ENCODE measurements at places on chromosomes 3 and 15.

GRCh38 chr15:39704689-39705088 lies 78.0 kb downstream of the FSIP1 start:
- H3K27ac ChIP-seq = no peak overlapping the region
- H3K4me1 ChIP-seq = peaks cover 2% of the 10 kb centered on the region
- no peaks in the 10 kb centered on the region for H3K27me3 ChIP-seq
- no peaks in the 10 kb centered on the region for H3K36me3 ChIP-seq
- H3K4me3 ChIP-seq = no peak overlapping the region
- DNase-seq = no peak

DNA sequence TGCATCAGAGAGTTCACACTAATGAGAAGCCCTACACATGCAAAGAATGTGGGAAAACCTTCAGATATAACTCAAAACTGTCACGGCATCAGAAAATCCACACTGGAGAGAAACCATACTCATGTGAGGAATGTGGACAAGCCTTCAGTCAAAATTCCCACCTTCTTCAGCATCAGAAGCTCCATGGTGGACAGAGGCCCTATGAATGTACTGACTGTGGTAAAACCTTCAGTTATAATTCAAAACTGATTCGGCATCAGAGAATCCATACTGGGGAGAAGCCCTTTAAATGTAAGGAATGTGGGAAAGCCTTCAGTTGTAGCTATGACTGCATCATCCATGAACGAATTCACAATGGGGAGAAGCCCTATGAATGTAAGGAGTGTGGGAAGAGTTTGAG lies 10.2 kb downstream of the ZNF619 start:
- H3K4me3 ChIP-seq = no peak overlapping the region
- H3K36me3 ChIP-seq = peaks cover 31% of the 10 kb centered on the region
- no peaks in the 10 kb centered on the region for H3K4me1 ChIP-seq

- no peak for DNase-seq
- peaks cover 3% of the 10 kb centered on the region for H3K27me3 ChIP-seq
- no peaks in the 10 kb centered on the region for H3K36me3 ChIP-seq
- H3K27ac ChIP-seq = no peak overlapping the region
- no peak overlapping the region for H3K4me3 ChIP-seq
These were observed 270.9 kb downstream of the RPLP1 start for GRCh38 chr15:69723404-69724096.

DNA sequence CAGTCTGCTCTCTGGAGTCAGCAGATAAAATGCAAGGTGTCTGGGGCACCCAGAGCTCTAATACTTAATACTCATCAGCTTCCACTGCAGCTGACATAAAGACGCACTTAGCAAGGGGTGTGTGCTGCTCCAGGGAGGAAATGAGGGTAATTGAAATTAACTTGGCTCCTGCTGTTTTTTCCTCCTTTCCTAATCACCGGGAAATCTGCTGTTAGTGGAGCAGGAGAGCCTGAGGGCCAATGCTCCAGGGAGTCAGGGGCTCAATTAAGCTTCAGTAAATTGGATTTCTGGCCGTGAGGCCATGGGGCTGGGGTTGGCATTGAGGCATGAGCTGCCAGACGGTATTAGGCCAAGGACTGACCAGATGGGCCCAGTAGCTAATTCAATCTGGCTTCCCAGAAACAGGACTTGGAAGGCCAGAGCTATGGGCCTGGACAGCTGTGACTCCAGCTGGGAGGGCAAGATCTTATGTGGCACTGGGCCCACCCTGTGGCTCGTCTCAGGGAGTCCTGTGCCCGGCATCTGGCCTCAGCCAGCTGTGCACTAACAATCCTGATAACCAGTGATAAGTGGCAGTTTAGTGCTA lies 30.7 kb upstream of the CHRNB4 start:
- peak overlapping the region; percentile 84 for H3K4me3 ChIP-seq
- peak; percentile 85 for DNase-seq
- H3K27ac ChIP-seq = peak overlapping the region; percentile 96
- peaks cover 23% of the 10 kb centered on the region for H3K27me3 ChIP-seq
- H3K36me3 ChIP-seq = no peaks in the 10 kb centered on the region

GRCh38 chr3:66476852-66477381 lies 23.9 kb downstream of the LRIG1 start:
- H3K4me1 ChIP-seq = peaks cover 35% of the 10 kb centered on the region
- H3K27me3 ChIP-seq = no peaks in the 10 kb centered on the region
- no peak overlapping the region for H3K27ac ChIP-seq
- no peak overlapping the region for H3K4me3 ChIP-seq
- H3K36me3 ChIP-seq = no peaks in the 10 kb centered on the region

DNA sequence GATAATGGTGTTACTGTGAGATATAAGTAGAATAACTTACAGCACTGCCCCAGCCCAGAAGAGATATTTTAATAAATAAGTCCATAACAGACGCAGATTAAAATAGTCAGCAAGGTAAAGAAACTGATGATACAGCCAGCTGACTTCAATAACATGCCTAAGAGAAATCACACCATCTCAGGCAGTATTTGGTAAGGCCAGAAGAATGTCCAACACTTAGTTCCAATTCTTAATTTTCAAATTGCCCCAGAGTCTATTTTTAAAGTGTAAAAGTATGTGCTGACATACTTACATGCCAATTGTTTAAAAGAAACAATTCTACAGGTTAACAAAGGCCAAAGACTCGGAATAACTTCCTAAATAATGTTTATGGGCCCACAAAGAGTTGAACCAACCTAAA lies 1.6 kb downstream of the GNB4 start:
- no peak overlapping the region for H3K27ac ChIP-seq
- H3K27me3 ChIP-seq = peaks cover 6% of the 10 kb centered on the region
- H3K36me3 ChIP-seq = no peaks in the 10 kb centered on the region
- H3K4me3 ChIP-seq = no peak overlapping the region
- DNase-seq = no peak

DNA sequence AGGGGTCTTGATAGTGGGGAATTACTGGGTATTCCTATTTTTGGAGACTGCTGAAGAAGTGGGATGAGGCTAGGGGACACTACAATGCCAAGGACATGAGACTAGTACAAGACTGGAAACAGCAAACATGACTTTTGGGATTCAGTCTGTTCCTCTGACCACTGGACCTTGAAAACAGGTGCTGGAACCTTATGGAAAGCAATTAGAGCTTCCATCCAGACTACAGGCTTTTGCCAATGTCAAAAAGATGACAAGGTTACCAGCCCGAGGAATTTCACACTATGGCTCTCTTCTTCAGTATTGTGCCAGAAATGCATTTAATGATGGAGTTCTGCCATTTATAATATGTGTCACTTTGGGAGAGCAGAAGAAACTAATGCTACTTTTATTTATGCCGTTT lies 282.6 kb downstream of the GAP43 start:
- H3K4me1 ChIP-seq = peaks cover 3% of the 10 kb centered on the region
- no peak overlapping the region for H3K4me3 ChIP-seq
- no peak overlapping the region for H3K27ac ChIP-seq
- H3K27me3 ChIP-seq = no peaks in the 10 kb centered on the region
- H3K36me3 ChIP-seq = no peaks in the 10 kb centered on the region
- no peak for DNase-seq

DNA sequence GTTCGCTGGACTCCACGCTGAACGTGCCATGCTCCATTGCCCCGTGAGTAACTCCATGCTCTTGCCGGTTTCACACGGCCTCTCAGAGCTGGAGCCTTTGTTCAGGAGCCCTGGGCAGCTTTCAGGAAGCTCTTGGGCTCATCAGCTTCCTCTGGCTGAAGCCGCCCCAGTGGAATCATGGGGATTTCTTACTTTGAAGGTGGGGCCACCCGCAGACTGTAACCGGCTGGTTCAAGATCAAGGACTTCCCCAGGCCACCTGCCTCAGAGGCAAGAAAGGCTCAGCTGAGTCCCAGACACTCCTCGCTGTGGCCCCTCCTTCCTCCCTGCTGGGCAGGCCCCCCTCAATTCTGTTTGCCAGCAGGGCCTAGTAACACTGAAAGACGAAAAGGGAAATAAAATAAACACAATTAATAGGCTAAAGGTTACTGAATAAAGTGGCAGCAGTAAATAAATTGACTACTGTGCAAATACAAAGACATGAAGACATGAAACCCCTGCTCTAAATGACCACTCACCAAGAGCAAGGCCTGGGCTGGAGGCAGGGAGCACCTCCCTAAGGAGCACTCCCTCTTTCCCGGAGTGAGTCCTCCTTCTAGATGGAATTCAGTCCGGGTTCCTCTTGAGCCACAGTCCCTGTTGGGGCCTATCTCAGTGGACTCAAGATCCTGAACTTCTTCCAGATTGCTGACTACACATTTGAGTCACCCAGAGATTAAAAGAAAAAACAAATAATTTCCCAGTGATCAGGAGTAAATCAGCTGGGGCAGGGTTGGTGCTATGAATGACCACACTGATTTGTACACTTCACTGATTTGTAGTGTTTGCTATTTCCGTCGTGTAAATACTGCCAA lies 51.0 kb downstream of the ZDHHC19 start:
- H3K4me3 ChIP-seq = no peak overlapping the region
- DNase-seq = no peak
- no peaks in the 10 kb centered on the region for H3K4me1 ChIP-seq
- H3K36me3 ChIP-seq = no peaks in the 10 kb centered on the region
- no peaks in the 10 kb centered on the region for H3K27me3 ChIP-seq

GRCh38 chr15:98842973-98843285 lies 164.7 kb downstream of the PGPEP1L start:
- no peak overlapping the region for H3K4me3 ChIP-seq
- H3K36me3 ChIP-seq = no peaks in the 10 kb centered on the region
- H3K4me1 ChIP-seq = peaks cover 44% of the 10 kb centered on the region
- H3K27me3 ChIP-seq = peaks cover 9% of the 10 kb centered on the region
- DNase-seq = no peak
- H3K27ac ChIP-seq = peak overlapping the region; percentile 56

DNA sequence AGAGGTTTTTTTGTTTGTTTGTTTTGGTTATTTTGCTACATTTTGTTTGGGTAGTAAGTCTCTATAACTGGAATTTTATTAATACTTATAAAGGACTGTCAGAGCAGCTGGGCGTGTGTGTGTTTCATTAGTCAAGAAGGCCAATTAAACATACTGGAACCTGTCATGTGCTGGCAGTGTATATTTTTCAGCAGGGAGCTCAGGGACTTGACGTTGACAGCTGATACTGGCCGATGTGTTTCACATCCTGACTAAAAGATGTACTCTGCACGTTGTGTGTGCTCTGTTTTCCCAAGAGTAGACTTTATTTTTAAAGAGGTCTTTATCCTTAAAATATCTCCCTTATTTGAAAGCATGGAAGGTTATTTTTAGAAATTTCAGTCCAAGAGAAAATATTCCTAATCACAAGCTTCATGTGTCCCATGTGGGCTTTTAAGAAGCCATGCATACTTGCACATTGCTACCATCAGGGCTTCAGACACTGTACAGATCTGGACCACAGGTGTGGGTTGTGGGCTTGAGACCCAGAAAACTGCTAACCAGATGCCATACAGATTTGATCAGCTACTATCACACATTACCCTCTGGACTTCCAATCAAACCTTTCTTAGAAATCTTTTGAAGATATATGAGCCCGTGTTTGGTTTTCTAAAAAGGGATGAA lies 135.9 kb downstream of the FEZF2 start:
- no peak overlapping the region for H3K27ac ChIP-seq
- H3K4me3 ChIP-seq = no peak overlapping the region
- peaks cover 2% of the 10 kb centered on the region for H3K27me3 ChIP-seq
- H3K36me3 ChIP-seq = no peaks in the 10 kb centered on the region
- DNase-seq = no peak
- peaks cover 53% of the 10 kb centered on the region for H3K4me1 ChIP-seq

DNA sequence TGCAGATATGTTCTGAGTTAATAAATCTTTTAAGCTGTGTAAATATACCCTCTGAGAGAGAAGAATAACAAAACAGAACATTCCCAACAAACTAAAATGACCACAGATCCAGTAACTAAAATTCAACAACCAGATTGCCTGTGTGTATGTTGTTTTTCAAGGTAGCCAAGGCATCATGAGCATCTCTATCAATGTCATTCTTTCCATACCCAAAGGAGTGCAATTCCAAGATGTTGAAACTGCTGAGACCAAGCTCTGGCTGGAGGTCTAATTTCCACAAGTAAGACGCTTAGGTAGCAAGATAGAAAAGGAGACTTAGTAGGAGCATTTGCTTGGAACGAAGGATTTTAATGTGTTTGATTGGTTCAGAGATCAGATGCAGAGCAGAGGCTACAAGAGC lies 276.3 kb downstream of the RBMS3 start:
- no peak for DNase-seq
- H3K27me3 ChIP-seq = no peaks in the 10 kb centered on the region
- no peak overlapping the region for H3K4me3 ChIP-seq
- H3K4me1 ChIP-seq = peaks cover 10% of the 10 kb centered on the region

DNA sequence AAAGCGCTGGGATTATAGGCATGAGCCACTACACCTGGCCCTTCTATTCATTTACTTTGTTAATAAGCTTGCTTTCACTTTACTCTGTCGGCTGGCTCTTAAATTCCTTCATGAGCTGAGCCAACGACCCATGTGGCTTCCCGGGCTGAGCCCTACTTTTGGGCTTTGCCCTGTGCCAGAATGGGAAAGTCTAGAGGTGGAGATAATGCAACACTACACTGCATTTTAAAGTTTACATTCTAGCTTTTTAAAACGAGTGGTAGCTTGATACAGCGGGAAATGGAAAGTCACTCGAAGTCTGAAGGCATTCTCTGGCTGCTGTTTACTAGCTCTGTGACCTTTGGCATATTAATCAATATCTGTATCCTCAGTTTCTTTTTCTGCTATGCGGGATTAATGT lies 49.0 kb upstream of the ZNF280D start:
- DNase-seq = no peak
- H3K4me3 ChIP-seq = no peak overlapping the region
- H3K36me3 ChIP-seq = peaks cover 4% of the 10 kb centered on the region
- no peaks in the 10 kb centered on the region for H3K4me1 ChIP-seq
- H3K27ac ChIP-seq = no peak overlapping the region
- H3K27me3 ChIP-seq = no peaks in the 10 kb centered on the region

DNA sequence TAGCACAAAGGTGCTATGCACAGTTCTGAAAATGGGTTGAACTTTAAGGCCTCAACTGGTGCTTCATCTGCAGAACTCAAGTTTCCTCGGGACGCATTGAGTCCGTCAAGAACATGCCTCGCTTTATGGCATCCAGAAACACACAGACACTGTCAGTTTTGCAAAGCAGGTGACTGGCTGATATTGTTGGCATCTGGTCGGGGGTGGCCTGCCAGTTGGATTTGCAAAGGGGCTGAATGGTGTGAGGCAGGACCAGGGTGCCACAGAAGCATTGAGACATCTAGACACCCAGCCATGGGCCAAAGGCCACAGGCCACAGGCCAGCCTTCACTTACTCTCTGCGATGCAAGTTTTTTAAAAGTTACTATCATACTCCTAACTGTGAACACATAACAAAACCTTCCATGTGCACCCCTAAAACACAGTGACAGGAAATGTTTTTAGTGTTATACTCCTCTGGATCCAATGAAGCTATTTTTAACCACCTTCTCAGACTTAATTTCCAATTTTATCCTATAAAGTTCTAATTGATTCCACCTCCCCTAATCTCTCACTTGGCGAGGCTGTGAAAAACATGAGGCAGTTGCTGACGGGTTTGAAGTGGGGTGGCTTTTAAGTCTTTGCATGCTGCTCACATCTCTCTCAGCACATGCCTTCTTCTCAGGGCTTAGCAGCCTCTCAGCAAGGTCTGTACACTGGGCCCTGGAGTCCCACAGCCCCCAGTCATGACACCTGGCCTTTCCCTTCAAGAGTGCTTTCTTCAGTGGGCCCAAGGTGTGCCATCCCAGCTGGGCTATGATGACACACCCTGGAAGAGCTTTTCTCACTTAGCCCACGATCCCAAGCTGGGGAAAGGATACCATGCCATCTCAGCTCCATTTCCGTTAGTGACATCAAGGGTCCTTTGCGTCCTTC lies 38.5 kb upstream of the DUSP7 start:
- H3K4me3 ChIP-seq = no peak overlapping the region
- H3K4me1 ChIP-seq = peaks cover 9% of the 10 kb centered on the region
- no peak overlapping the region for H3K27ac ChIP-seq
- no peaks in the 10 kb centered on the region for H3K36me3 ChIP-seq
- DNase-seq = no peak
- peaks cover 3% of the 10 kb centered on the region for H3K27me3 ChIP-seq
